ENCODE measurements at places on chromosomes 3 and 15. TPM values are rescaled to one million over a fixed set of nuclear protein-coding genes. Genes with fewer than 3 reads are reported as not detected.

Gene SLMAP
- total RNA-seq: 35.1 TPM

DNA sequence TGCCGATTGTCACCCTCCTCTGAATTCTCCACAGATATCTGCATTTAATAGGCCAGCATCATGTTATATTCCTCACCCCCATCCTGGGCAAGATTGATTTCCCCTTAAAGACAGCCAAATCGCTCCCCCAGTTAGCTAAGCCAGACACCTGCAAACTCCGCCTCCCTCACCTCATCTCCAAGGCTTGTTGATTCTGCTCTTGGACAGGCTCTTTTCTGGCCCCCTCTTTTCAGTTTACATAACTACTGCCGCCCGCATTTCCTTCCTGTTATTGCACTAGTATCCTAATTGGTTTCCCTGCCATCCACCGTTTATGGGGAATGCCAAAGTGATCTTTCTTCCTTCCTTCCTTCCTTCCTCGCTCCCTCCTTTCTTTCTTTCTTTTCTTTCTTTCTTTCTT lies 214.7 kb upstream of the MRPL3 start:
- no peak for DNase-seq

DNA sequence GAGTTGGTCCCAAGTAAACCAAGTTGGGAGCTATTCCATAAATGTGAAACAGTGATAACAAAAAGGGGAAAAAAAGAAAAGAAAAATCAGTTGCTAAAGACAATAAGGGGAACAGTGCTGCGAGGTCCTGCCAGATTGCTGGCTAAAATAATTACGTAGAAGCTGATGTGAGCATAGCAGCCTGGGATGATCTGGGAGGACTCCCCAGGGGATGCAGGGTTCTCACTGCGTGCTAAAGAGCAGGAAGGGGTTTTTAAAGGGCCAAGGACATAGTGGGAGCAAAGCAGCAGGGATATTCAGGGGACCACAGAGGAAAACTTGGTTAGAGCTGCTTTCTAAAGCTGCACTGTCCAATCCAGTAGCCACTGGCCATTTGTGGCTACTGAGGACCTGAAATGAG lies 133.0 kb upstream of the UMPS start:
- DNase-seq: no peak

Gene EIF1B
- 49.2 TPM for total RNA-seq

- DNase-seq: no peak
These were observed 118.4 kb upstream of the TMC3 start for GRCh38 chr15:81492331-81492968.

Gene UBR1
- total RNA-seq: 25.2 TPM

Gene DUOXA1
- not detected for total RNA-seq

GRCh38 chr3:133445108-133445507 lies 45.3 kb downstream of the BFSP2 start:
- DNase-seq: no peak

Gene SCAMP5
- total RNA-seq: 0.15 TPM

Gene CPLX3
- total RNA-seq: not detected

- DNase-seq: no peak
These were observed 16.7 kb downstream of the WDR48 start for GRCh38 chr3:39068556-39068955.

Gene ATP10A
- total RNA-seq: 11.9 TPM

DNA sequence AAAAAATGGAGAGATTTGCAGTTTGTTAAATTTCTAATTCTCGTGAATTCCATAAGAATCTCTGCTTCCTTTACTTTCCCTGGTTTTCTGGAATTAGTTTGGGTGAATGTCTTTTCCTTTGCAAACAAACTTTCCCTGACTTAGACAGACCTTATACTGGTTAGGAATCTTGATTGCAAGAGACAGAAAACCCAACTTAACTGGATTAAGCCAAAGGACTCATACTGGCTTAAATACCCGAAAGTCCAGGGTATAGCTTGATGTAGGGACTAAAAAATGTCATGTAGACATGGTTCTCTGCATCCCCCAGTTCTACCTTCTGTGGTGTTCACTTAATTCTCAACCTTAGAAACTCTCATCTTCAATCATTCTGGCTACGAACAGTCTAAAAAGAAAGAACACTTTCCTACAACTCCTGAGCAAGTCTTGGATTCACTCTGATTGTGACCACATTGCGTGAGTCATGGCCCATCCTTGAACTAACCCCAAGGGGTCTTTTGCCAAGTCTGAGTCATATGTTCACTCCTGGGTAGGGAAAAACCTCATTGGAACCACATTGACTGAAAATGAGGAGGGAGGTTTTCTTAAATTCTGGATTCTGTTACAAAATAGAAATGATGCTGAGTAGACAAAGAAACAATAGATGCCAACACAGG lies 136.0 kb upstream of the DAZL start:
- DNase-seq: peak; percentile 22

DNA sequence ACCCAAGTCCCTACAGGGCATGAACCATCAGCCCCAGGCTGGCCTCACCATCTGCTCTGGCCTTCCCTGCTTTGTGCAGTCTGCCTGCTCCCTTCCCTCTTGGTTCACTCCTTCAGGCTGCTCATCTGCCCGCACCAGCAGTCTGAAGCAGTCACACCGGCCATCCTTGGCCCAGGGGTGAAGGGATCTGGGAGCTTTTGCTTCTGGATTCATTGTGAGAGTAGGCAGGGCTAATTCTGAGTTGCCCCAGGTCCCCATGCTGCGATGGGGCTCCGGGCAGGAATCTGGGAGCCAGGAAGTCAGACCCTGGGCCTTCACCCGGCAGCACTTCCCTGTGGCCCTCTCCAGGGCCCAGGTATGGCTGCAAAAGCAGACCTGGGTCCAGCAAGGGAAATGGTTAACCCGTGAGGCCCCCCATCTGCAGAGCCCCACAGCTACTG lies 99.7 kb downstream of the VGLL4 start:
- DNase-seq: no peak

Gene SPCS1
- 123 TPM for total RNA-seq

DNA sequence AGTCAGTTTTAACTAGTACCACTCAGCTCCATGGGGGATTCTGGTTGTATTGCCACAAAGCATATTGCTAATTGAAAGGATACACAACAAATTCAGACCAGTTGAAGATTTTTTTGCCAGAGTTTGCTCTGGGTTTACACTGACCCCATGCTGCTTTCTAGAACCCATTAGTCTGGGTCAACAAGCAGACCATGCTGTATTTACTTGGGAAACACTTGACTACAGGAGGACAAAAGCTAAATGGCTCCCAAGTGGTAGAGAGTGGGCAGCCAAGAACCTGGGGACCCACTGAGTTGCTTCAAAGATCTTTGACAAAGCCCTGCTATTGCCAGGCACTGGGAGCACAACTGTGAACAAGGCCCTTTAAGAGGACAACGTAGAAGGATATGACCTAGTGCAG lies 86.8 kb upstream of the PSMD6 start:
- DNase-seq: no peak

- DNase-seq: no peak
These were observed 14.2 kb upstream of the CP start for GRCh38 chr3:149235599-149236424.

- DNase-seq: no peak
These were observed 12.3 kb downstream of the TCF12 start for GRCh38 chr15:56930669-56931313.

- no peak for DNase-seq
These were observed 121.7 kb upstream of the PRR20G start for GRCh38 chr3:127409421-127410136.

GRCh38 chr15:70576696-70577095 lies 186.7 kb downstream of the UACA start:
- no peak for DNase-seq

Gene EPHB1
- 0.32 TPM for total RNA-seq

Gene WWTR1
- total RNA-seq: 0.42 TPM

Gene TP63
- not detected for total RNA-seq

DNA sequence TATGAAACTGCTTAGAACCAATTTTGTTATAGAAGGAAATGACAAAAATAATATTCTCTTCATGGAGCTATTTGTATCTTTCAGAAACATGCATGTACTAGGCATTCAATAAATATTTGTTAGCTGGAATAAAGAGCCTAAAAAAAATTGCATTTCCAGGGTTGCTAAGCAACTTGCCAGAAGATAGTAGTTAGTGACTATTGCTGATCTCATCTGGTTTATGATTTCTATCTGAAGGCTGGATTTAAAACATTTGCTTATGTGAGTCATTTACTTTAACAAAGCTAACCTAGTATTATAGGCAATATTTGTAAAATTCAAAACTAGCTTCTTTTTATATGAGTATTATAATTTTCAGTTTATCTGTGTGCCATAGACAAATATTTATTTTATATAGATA lies 78.3 kb downstream of the NAALADL2 start:
- no peak for DNase-seq

Gene TRPM1
- not detected for total RNA-seq

Gene SCG5
- total RNA-seq: 0.94 TPM

Gene GPR149
- not detected for total RNA-seq

Gene TRIP4
- total RNA-seq: 14.5 TPM

Gene BCHE
- not detected for total RNA-seq

DNA sequence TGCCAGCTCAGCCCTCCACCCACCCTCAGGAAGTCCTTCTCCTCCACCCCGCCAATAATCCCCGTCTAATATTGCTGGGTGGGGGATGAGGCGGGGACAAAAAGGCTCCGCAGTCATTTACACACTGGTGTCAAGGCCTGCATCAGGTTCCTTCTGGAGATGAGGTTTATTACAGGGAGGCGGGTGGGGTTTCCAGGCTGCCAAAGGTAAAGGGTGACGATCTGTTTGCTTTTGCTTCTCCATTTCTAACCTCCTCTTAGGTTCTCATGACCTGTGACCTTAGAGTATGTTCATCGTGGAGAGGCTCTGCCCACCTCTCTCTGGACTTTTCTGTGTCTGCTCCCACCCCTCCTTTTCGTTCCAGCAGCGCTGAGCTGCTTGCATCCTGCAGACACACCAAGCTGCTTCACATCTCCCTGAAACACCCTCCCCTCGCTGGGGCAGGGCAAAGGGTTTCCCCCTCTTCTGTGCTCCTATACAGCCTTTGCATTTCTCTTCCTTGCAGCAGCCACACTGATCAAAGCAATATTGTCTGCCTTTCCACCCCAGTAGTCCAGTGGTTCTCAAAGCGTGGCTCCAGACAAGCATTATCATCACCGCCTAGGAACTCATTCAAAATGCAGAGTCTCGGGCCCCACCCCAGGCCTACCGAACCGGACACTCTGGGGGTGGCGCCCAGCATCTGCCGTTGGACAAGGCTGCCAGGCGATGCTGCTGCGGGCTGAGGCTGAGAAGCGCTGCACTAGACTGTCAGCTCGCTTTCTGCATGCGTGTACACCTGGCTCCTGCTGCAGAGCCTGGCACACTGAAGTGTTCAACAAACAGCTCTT lies 26.6 kb downstream of the CA12 start:
- DNase-seq: no peak
